Progenitor cell of endocrine pancreas (in vitro differentiated cells): ENCODE measurements at places on chromosomes 11 and 22. TPM values are rescaled to one million over a fixed set of nuclear protein-coding genes. Genes with fewer than 3 reads are reported as not detected.

The MMP8 gene
- not detected in 2 replicates for total RNA-seq

DNA sequence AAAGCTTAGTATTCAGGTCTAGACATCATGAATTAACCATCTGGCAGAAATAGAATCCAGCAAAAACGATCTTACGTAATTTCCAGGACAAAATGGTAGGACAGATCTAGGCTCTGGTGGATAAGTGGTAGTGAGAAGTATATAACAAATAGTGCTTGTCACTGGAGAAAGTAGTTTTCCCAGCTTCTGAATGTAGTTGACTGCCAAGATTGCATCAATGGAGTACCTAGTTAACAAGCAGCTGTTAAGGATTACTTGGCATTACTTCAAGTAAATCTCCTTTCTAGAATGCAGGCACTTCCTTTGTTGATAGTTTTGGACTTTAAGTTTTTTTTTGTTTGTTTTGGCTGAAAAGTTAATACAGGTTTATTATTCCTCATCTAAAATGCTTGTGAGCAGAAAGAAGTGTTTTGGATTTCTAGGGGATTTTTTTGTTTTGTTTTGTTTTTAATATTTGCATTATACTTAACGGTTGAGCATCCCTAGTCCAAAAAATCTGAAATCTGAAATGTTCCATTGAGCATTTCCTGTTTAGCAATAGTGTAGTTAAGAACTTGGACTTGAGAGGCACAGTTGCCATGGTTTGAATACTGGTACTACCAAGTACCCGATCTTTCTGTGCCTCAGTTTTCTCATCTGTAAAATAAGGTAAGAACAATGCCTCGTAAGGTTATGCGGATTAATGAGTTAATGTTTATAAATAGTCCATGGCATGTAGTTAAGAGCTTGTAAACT is 20.3 kb downstream of the FAM118B start:
- no peaks in the 10 kb centered on the region for H3K4me1 ChIP-seq
- H3K27me3 ChIP-seq, result no peaks in the 10 kb centered on the region
- no peak overlapping the region for H3K27ac ChIP-seq
- no peak for DNase-seq
- H3K4me3 ChIP-seq, result no peak overlapping the region
- peaks cover 7% of the 10 kb centered on the region for H3K36me3 ChIP-seq

DNA sequence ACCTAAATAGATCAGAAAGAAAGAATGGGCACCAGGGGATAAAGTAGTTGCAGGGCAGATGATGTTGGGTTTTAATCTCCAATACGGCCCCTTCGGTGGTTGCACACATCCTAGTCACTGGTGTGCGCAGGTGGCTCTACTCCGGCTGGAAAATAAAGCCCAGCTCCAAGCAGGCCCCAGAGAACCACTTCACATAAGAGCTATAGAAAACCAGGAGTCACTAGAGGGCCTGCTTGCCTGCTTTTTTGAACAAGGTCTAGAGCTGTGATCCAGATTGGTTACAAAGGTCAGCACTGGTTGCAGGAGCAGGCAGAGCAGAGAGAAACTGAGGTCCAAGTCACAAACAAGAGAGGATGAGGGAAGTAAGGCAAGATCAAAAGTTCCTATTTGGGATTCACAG is 41.5 kb upstream of the MS4A8 start:
- H3K27ac ChIP-seq, result peak overlapping the region; percentile 87
- peaks cover 25% of the 10 kb centered on the region for H3K4me1 ChIP-seq
- no peaks in the 10 kb centered on the region for H3K36me3 ChIP-seq

The CCDC89 gene
- not detected in 2 replicates for total RNA-seq

GRCh38 chr11:17352950-17353820 is 1.6 kb downstream of the NCR3LG1 start:
- peaks cover 1% of the 10 kb centered on the region for H3K36me3 ChIP-seq
- DNase-seq, result peak; percentile 40
- peaks cover 15% of the 10 kb centered on the region for H3K4me1 ChIP-seq
- peak overlapping the region; percentile 38 for H3K27ac ChIP-seq
- peak overlapping the region; percentile 71 for H3K4me3 ChIP-seq

DNA sequence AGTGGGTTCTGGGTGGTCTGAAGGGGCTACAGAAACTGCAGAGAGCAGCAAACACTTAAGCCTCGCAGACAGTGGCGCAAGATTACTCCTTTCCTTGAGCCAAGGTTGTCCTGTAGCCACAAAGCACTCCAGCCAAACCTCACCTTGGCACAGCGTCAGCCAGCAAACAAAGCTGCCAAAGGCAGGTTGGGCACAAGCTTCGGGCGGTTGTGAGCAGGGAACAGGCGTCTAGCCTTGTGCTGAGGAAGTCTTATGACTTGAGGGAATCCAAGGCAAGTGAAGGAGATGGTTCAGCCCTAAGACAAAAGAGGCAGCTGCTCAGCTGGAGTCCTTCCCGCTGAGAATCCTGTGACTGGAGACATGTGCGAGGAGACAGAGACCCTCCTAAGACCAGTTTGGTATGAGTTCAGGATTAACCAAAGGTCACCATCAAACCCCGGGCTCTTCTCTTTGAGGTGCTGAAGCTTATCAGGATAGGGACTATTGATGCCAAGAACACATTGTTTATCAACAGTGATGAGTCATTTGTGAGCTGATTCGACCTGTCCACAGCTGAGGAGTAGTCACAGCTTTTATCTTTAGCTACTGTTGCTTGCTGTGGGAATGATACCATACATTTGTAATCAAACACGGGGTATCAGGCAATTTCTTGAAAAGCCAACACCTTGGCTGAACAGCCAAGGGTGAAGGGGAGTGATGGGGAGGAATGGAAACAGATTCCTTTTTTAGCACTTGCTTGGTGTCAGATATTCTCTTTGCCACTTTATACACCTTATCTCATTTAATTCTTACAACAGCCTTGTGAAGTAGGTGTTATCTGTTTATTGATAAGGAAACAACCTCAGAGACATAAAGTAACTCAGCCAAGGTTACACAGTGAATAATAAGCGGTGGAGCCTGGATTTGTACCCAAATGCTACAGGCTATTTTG is 4.6 kb downstream of the ADM start:
- no peak overlapping the region for H3K4me3 ChIP-seq
- H3K27ac ChIP-seq, result no peak overlapping the region
- DNase-seq, result no peak
- peaks cover 15% of the 10 kb centered on the region for H3K4me1 ChIP-seq
- peaks cover 58% of the 10 kb centered on the region for H3K27me3 ChIP-seq
- no peaks in the 10 kb centered on the region for H3K36me3 ChIP-seq

The TEX54 gene
- total RNA-seq, result not detected in 2 replicates

DNA sequence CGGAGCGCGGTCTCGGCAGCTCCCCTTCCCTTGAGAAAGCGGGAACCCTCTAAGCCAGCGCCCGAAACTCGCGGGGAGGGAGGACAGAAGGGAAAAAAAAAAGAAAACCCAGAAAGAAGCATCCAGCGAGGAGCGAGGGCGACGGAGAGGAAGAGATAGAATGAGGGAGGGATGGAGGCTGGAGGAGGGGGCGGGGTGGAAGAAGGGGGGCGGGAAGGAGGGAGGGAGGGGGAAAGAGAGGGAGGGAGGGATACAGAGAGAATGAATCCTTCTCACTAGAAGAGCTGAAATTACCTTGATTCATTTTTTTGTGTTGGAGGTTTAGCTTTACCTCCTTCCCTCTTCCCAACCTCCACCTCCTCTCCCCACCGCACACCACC is 19.3 kb upstream of the BDNF start:
- H3K4me3 ChIP-seq, result peak overlapping the region; percentile 84
- peaks cover 21% of the 10 kb centered on the region for H3K4me1 ChIP-seq
- DNase-seq, result no peak
- H3K36me3 ChIP-seq, result no peaks in the 10 kb centered on the region

GRCh38 chr11:67117176-67117575 is 1.9 kb upstream of the KDM2A start:
- no peak for DNase-seq
- no peaks in the 10 kb centered on the region for H3K27me3 ChIP-seq
- peaks cover 19% of the 10 kb centered on the region for H3K4me1 ChIP-seq
- H3K27ac ChIP-seq, result peak overlapping the region; percentile 94
- no peaks in the 10 kb centered on the region for H3K36me3 ChIP-seq
- peak overlapping the region; percentile 78 for H3K4me3 ChIP-seq

The UBASH3B gene
- total RNA-seq, result 2.4 and 4.9 TPM in 2 replicates

GRCh38 chr11:75233754-75234172 is 6.8 kb upstream of the TPBGL start:
- H3K36me3 ChIP-seq, result no peaks in the 10 kb centered on the region
- H3K27me3 ChIP-seq, result peaks cover 58% of the 10 kb centered on the region
- peak overlapping the region; percentile 19 for H3K27ac ChIP-seq
- H3K4me1 ChIP-seq, result no peaks in the 10 kb centered on the region
- DNase-seq, result peak; percentile 66

- H3K36me3 ChIP-seq, result no peaks in the 10 kb centered on the region
- H3K4me3 ChIP-seq, result no peak overlapping the region
- no peak for DNase-seq
- no peaks in the 10 kb centered on the region for H3K27me3 ChIP-seq
- no peak overlapping the region for H3K27ac ChIP-seq
Observed at GRCh38 chr22:17754233-17754925, 19.9 kb downstream of the BID start.

- no peak overlapping the region for H3K4me3 ChIP-seq
- H3K27ac ChIP-seq, result no peak overlapping the region
- no peaks in the 10 kb centered on the region for H3K4me1 ChIP-seq
- H3K27me3 ChIP-seq, result no peaks in the 10 kb centered on the region
- peaks cover 3% of the 10 kb centered on the region for H3K36me3 ChIP-seq
- no peak for DNase-seq
Observed at GRCh38 chr11:107041088-107041444, 22.8 kb upstream of the GUCY1A2 start.

DNA sequence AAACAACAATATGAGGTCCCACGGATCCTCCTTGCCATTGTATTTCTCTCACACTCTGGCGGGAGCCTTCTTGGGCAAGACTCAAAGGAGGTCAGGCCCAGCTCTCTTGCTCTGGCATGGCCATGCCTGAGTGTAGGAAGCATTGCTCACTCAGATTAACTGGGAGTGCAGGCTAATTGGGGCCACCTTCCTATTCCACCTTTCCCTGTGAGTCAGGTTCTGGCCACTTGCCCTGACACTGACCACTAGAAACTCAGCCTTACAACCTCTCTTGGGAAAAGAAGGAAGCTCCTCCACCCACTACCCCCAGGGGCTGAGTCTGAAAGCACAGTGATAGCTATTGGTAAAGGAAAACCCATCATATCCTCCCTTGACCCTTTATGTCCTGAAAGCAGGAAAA is 121.8 kb upstream of the NTM start:
- H3K36me3 ChIP-seq, result no peaks in the 10 kb centered on the region
- DNase-seq, result no peak
- H3K27me3 ChIP-seq, result peaks cover 65% of the 10 kb centered on the region
- no peak overlapping the region for H3K27ac ChIP-seq

DNA sequence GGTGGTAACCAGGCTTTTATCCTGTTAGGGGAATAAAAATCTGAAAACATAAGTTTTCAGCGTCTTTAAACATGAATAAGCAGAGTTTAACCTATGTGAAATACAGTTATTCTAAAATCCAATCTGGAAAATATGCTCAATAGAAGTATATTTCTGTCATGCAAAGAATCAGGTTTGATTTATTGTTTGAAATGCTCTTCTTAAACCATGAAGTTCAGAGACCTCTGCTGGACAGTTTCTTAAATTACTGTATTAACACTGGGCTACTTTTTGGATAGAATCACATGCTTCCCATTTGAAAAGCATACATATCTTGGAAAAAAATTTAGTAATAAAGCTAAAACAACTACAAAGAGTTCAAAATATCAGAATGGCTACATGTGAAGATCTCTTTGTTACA is 25.4 kb downstream of the APIP start:
- DNase-seq, result no peak
- H3K36me3 ChIP-seq, result peaks cover 8% of the 10 kb centered on the region
- H3K4me1 ChIP-seq, result peaks cover 9% of the 10 kb centered on the region

The FOSL1 gene
- total RNA-seq, result 1.7 and 2.6 TPM in 2 replicates

The CREB3L1 gene
- total RNA-seq, result 9.5 and 9.6 TPM in 2 replicates

DNA sequence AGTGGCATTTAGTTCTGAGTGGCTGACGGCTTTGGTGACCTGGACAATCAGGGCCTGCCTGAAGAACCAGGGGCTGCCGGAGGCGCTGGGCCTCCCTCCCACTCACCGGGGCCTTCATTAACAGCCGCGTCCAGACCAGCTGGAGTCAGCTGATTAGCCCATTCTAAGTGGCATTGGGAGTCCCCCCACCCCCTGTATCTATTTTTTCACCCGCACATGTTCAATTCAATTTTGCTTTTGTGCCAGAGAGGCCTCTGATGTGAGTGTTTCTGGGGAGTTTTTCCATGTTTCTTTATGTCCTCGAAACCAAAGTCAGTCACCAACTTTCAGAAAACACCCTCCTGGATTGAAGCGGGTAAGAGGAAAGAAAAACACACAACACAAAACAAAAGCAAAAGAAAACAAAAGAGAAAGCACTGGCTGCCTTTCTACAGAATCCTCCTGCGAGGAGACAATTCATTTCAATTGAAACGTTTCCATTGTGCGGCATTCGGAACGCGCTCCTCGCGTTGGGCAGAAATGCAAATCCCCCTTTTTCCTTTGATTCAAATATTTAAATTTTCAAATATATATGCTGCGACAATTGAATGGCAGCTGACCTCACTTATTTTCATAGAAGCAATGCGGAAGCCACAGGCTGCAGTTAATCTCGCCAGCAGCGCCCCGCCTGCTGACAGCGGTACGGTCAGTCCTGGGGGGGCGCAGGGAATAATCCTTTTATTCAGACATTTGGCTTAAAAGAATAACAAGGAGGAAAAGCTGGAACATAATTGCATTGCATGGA is 17.7 kb downstream of the CDKN1C start:
- no peak for DNase-seq
- H3K4me1 ChIP-seq, result no peaks in the 10 kb centered on the region
- H3K27me3 ChIP-seq, result peaks cover 69% of the 10 kb centered on the region
- no peak overlapping the region for H3K4me3 ChIP-seq
- H3K36me3 ChIP-seq, result peaks cover 1% of the 10 kb centered on the region
- no peak overlapping the region for H3K27ac ChIP-seq

DNA sequence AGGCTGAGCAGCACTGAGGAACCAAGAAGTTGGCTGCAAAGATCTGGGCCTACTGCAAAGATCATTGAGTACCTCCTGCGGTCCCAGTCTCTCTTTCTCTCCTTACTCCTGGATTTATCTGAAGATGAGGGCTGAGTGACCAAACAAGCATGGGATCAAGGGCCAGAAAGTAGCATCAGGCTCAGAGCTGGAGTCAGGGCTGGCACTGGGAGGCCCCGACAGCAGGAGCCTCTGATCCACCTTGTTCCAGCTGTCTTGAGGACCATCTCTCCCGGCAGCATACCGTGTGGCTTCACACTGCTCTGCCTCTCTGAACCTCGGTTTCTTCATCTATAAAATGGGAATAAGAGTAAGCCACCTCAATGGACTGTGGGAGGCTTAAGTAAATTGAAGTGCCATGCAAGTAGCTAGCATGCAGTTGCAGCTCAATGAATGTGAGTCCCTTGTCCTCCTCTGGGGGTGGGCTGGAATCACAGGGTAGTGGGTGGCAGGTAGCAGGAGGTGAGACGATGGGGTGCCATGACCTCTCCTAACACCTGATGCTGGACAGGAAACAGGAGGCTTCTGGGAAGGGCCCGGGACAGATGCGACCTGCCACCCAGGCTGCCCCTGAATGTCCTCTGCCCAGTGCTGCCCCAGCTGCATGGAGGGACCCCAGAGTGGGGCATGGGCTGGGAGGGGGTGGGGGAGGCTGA is 52.5 kb upstream of the PRDM11 start:
- no peak overlapping the region for H3K27ac ChIP-seq
- H3K27me3 ChIP-seq, result peaks cover 38% of the 10 kb centered on the region
- DNase-seq, result no peak

- H3K27me3 ChIP-seq, result peaks cover 21% of the 10 kb centered on the region
- H3K4me1 ChIP-seq, result no peaks in the 10 kb centered on the region
- no peak overlapping the region for H3K4me3 ChIP-seq
- H3K27ac ChIP-seq, result no peak overlapping the region
Observed at GRCh38 chr22:30810105-30810504, 115.4 kb downstream of the OSBP2 start.

- H3K4me1 ChIP-seq, result peaks cover 29% of the 10 kb centered on the region
- no peak for DNase-seq
- H3K36me3 ChIP-seq, result peaks cover 2% of the 10 kb centered on the region
- peak overlapping the region; percentile 31 for H3K4me3 ChIP-seq
- H3K27ac ChIP-seq, result no peak overlapping the region
Observed at GRCh38 chr22:19174106-19175025, 4.2 kb downstream of the SLC25A1 start.

The EEF1G gene
- 1,931 and 1,938 TPM in 2 replicates for total RNA-seq

The SEC14L6 gene
- 3.7 and 4.8 TPM in 2 replicates for total RNA-seq
